Epithelial cell of prostate (primary cell): ENCODE measurements at places on chromosomes 1 and 21.

GRCh38 chr1:39107341-39108290, 81.5 kb downstream of the NDUFS5 start:
- no peak for DNase-seq

DNA sequence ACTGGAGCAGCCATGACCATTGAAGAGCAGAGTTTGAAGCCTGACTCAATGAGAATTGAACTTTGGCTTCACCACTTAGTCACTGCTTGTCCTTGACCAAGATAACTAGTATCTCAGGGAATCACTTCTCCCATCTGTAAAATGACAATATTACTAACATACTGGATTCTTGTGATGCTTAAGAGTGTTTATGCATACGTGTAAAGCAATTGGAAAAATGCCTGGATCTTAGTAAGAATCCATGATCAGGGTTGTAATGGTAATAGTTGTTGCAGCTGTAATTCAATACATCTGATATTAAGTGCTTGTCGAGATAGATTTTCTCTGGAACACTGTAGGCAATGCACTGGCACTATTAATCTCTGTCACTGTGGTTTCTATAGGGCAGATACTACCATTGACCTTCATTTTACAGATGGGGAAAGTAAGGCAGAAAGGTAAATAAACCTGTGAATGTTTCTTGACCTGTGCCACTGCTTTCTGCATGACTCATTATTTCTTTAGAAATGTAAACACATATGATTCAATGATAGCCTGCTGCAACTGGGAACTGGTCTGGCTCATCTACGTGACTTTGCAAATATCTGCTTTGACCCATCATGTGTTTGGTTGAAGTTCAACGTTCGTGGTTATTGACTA, 662.5 kb downstream of the PLA2G4A start:
- DNase-seq, result peak; percentile 71

GRCh38 chr1:218642033-218642948, 297.2 kb downstream of the TGFB2 start:
- DNase-seq, result no peak

DNA sequence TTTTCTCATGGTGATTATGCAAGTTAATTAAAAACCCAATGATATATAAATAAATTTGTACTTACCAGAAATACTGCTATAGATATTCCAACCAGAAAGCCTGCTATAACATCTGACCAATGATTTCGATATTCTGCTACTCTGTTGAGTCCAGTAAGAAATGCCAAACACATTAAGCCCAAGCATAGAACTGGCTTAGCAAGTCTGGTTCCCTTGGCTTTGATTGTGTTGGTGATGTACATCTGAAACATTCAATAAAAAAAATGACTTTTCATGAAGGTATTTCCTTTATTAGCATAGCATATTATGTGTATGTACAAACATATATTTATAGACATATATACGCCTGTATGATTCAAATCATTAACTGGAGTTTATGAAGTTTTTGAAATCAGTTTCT, 82.8 kb downstream of the PLPPR5 start:
- DNase-seq, result peak; percentile 79

DNA sequence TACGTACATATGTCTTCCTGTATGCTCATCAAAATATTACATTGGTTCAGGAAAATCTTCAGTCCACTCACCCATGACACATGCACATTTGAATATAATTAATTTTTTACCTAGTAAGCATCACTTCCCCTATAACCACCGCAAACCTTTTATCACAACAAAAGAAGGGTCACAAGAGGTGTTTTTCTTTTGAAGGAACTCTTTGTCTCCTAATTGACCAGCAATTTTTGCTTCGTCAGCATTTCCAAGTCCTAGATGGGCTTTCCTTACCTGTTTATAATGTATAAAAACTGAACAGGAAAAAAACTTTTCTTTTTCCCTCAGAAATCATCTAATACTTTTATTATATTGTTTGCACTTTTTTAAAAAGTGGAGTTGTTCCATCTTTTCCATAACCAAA, 631.3 kb downstream of the PLA2G4A start:
- DNase-seq, result no peak

DNA sequence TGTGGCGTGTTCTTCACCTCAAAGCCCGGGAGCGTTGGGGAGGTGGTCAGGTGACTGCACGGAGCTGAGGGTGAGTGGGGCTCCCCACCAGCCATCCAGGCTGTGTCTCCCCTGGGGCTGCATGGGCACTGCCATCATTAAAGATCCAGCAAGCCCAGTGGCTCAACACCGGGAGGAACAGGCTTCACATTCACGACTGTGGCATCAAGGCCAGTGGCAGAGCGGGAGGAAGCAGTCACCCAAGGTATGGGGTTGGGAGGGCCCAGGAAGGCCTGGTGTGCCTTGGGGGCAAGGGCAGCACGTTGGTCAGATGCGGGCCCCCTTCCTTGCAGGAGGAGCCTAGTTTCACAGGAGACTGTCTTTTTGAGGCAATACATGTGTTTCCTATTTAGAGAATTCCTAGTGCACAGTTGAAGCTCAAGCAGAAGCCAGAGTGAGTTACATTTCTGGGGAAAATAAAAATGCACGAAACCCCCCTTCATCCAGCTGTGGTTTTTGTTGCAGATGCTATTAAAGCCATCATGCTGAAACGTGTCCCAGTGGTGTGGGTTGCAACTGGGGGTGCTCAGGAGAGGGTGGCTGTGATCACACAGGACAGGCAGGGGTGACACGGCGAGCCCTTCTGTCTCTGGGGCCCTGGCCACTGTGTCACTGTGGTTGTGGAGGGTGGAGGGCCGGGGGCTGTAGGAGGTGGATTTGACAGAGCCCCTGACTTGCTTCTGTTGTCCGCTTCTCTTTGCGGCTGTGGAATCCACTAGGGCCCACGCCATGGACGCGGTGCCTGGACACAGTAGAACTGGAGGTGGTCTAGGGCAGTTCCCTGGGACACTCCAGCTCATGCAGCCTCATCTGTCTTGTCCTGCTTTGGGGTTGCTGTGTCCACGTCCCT, 34.1 kb downstream of the SNAP47 start:
- DNase-seq, result no peak

GRCh38 chr21:30958741-30959140, 77.4 kb upstream of the KRTAP11-1 start:
- no peak for DNase-seq

DNA sequence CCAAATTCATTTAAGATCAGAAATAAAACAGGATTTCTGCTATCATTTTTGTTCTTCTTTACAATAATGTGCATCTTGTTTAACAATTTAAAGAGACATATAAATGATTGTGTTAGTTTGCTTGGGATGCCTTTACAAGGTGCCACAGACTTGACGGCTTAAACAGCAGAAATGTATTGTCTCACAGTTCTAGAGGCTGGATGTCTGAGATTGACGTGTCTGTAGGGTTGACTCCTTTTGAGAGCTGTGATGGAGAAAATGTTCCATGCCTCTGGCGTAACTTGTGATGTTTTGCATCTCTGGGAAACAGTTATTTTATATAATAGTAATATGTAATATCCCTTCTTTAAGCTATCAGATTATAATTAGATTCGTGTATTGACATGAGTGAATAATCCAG, 1091.6 kb upstream of the PRMT6 start:
- no peak for DNase-seq

GRCh38 chr1:220448217-220448616, 79.7 kb upstream of the MARK1 start:
- no peak for DNase-seq

- no peak for DNase-seq
Observed at GRCh38 chr1:143691400-143691891, 280.3 kb downstream of the FAM72C start.

GRCh38 chr1:206658264-206658980, 23.1 kb downstream of the DYRK3 start:
- no peak for DNase-seq

DNA sequence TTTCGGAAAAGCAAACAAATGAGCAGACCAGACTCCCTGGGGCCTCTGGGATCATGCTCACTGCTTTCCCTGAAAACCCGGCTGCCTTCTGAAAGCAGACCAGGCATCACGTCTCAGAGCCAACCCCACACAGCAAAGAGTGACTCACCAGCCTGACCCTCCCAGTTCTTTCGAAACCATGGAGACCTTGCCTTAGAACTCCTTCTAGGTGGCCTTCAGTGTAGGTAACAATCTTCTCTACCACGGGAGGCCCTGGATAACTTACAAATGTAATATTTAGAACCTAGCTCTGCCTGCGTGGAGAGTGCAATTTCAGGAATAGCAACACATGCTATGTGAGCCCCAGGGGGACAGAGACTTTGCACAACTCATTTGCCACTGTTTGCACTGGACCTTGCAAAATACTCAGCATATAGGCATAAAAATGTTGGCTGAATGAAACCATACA, 105.2 kb downstream of the SUSD4 start:
- DNase-seq, result no peak

- no peak for DNase-seq
Observed at GRCh38 chr1:89260566-89261255, 11.9 kb downstream of the GBP5 start.

GRCh38 chr1:15282038-15282437, 35.0 kb downstream of the FHAD1 start:
- no peak for DNase-seq

DNA sequence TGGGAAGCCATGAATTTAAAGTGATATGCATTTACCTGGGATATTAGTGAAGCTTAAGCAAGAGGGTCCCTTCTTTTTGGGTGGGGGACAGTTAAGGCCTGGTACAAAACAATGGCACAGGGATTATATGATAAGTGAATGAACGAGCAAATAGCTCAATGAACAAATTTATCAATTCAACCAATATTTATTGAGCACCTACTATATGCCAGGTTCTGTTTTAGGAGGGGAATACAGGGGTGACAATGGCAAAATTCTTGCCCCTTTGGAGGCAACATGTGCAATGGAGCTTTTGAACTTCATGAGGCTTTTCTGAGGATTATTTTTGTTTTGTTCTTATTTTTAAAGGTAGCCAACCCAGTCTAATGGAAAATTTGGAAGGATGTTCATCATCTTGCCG, 68.2 kb downstream of the FOXD2 start:
- DNase-seq, result no peak

- DNase-seq, result no peak
Observed at GRCh38 chr1:59005491-59006288, 221.8 kb upstream of the JUN start.

GRCh38 chr1:225745273-225745672, 32.4 kb upstream of the SRP9 start:
- no peak for DNase-seq

DNA sequence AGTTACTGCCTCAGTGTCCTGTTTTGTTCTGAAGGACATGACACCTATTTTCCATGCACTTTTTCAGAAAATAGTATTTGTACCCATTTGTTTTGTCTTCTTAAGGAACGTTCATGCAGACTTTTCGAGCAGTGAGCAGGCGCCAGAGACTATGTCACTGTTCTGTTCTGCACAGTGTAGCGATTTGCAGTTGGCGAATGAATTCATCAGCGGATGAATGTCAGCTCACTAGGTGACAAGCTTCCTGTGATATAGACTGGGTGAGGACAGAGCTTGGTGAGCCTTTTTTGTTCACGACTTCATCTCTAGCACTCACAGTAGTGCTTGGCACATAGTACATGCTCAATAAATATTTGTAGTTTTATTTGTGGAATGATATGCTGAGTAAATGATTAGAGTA, 177.8 kb downstream of the NFIA start:
- no peak for DNase-seq

GRCh38 chr1:30964706-30965105, 56.1 kb upstream of the SDC3 start:
- DNase-seq, result no peak

DNA sequence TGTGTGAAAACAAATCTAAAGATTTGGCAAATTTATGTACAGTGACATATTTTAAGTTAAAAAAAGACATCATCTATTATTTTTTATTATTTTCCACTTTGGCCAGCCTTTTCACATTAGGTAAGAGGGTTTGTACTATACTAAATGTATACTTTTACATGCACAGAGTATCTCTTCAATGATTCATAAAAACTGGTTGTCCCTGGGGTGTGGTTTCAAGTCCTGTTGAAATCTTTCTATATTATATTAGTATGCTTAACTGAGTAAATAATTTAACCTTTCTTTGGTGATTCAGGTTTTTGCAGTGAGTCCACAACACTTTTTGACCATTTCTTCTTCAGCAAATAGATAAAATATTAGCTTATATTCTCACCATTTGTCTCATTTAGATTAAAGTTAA, 45.7 kb downstream of the EEIG2 start:
- DNase-seq, result no peak

GRCh38 chr21:15289896-15290841, 225.4 kb upstream of the NRIP1 start:
- no peak for DNase-seq

DNA sequence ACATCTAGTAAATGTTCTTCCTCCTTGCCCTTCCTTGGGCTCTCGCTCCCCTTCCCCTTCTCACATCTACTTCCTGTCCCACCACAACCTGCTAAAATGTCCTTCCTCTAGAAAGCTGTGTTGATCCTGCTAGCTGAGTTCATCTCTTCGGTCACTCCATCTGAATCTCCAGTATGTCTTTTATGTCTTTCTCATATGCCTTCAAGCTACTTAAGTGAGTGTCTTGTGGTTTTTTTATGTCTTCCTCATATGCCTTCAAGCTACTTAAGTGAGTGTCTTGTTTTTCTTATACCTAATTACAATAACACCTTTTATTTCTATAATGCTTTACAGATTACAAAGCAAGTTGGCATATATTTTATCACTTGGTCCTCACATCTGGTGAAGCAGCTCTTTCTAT, 33.9 kb downstream of the CSF1 start:
- no peak for DNase-seq

DNA sequence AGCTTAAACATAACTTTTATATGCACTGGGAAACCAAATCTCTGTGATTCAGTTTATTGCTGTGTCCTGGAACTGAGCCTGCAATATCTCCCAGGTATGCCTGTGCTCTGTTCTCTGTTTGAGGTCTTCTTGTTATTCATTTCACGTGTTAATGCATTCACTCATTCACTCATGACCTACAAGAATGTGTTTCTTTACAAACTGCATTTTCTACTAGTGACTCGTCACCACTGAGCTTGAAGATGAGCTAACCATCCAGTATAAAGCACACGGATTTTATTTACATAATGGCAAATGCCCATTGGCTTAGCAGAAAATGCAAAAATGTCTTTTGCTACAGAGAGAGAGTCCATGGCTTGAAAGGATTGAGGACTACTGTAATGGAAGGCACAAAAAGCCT, 75.0 kb upstream of the DUSP10 start:
- peak; percentile 94 for DNase-seq

DNA sequence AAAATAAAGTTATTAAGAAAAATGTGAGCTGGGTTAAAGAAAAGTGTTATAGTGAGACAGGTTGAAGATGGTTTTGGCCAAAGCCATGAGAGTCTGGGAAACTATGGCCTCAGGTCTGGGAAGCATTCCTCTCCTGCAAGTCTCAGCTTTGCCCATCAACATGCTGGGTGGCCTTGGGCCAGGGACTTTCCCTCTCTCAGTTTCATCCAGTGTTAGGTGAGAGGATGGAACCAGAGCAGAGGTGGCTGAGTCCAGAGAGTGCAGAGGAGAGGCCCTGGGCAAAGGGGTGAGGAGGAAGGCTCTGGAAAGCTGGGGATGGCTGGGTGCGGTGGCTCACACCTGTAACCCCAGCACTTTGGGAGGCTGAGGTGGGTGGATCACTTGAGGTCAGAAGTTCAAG, 10.5 kb downstream of the PADI2 start:
- DNase-seq, result no peak
